ENCODE measurements at places on chromosomes 6 and 20.

DNA sequence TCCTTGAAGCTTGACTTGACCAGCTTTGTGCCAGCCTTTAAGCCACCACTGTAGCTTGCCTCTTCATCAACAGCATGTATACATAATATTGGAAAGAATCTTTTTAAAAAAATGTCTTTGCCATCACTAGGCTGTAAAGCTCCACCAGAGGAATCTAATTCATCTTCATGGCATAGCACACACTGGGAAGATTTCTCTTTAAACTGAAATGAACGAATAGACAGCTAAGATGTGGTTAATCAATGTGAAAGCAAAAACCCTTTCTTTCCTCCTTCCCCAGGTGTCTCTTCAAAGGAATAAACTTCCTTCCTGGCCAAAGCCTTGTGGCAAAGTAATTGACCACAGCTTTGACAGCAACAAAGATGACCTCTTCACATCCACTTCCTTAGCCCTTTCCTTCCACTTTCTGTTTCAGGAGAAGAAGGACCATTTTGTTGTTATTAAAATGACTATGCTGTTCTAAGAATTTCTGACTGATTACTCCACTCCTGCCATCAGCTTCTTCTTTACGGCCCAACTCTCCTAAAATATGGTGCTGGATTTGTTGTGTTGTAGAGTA is 428.7 kb upstream of the SOX4 start:
- peak; percentile 44 for DNase-seq

DNA sequence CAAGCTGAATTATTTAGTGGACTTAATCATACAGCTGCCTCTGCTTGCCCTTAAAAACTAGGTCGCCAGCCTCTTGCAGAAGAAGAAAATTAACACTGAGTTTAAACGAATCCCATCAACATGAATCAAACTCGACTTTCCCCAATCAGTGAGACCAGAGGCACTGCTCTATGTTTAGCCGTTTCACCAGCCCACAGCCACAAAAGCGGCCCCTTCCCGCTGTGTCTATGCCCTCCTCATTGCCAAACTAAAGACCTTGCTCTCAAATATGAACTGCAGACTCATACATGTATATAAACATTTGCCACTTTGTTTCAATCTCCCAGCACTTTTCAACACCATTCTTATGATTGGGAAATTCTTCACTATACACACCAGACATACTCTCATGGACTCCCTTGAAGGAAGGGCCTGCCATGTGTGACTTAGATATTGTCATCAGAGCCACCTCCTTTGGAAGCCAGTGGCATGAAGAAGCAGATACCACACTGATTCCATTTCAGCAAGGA is 105.8 kb upstream of the ADGRF1 start:
- DNase-seq: no peak

DNA sequence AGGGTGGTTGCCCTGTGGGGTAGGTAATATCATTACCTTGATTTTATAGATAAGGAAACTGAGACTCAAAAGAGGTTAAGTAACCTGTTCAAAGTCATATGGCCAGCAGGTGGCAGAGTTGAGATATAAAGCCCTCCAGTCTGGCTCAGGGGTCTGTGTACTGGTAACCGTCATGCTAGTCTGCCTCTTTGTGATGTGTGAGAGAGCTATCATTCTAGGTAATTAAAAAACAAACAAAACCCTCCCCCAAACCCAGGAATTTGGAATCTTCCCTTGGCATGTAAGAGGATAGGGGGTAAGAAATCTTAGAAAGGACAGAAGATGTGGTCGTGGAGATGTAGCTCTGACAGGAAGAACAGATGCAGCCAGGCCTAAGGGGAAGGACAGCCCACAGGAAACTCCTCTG is 206.0 kb downstream of the CDC5L start:
- DNase-seq: peak; percentile 72

DNA sequence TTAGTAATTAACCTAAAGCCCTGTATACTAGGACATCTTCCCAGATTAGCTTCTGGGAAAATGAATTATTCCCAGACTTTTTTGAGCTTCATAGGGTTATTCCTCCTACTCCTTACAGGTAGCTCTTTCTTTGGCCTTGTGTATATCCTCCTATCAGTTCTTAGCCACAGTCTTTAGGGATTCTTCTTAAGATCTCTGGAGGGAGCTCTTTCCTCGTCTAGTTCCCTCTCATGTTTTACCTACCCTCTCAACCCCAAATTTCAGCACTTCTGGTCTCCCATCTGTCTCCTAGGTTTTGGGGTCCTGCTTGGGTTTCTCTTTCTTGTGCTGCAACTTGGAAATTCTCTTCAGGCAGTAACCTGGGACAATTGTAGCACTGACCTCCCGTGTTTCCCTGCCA is 46.4 kb upstream of the SLC35B3 start:
- DNase-seq: no peak

GRCh38 chr6:52027699-52028098 is 59.7 kb downstream of the PKHD1 start:
- peak; percentile 26 for DNase-seq

GRCh38 chr6:13710552-13711323 is 897 bp downstream of the RANBP9 start:
- peak; percentile 64 for DNase-seq

DNA sequence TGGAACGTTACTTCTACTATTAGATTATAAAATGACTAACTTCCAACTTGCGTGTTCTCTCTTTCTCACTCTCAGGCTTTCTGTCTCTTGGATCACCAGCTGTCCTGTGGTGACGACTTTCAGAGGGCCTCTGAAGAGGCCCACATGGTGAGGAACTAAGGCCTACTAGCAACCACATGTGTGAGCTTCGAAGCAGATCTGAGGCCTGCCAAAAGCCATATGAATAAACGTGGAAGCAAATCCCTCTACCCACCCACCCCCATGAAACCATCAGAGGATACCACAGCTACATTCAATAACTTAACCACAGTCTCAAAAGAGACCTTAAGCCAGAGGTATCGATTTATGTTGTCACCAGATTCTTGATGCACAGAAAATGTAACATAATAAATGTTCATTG is 13.5 kb upstream of the BMP5 start:
- no peak for DNase-seq

GRCh38 chr20:20772497-20773085 is 60.1 kb upstream of the RALGAPA2 start:
- no peak for DNase-seq

- no peak for DNase-seq
Observed at GRCh38 chr6:44503471-44503870, 116.0 kb downstream of the CDC5L start.

- DNase-seq: no peak
Observed at GRCh38 chr6:4986999-4987398, 16.8 kb downstream of the RPP40 start.

DNA sequence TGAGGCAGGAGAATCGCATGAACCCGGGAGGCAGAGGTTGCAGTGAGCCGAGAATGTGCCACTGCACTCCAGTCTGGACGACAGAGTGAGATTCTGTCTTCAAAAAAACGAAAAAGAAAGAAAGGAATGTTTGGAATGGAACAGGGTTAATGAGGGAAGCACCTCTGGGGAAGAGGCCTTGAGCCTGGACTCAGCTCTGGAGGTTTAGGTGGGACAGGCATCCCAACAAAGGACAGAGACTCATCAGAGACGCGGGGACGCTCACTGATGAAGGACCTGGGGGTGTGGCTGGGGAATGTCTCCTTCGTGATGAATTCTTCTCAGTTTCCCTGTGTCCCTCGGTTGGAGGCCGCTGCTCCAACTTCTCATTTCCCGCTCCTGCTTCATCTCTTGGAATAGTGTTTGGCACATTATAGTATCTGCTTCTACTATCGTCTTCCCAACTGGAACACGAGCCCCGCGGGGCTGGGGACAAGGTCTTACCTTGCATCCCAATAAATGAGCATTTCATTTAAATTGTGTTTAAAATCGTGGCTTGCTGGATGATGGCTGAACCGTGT is 27.6 kb downstream of the KIF25 start:
- DNase-seq: no peak

DNA sequence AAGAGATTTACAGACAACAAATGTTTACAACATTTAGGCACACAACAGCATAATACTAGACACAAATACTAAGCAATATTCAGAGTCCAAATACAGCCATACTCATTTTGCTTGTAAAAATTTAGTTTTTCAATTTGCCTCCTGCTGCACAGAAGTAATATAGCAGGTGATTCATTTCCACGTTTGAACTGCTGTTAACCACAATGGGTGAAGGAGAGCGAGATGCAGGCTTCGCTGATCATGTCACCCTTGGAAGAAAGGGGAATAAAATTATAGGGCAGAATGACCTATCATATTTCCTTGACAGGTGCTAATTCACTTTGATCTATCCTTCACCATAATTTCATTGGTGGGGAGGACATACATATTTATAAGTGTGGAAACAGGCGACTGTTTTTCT is 643.8 kb upstream of the AGPAT4 start:
- peak; percentile 42 for DNase-seq

DNA sequence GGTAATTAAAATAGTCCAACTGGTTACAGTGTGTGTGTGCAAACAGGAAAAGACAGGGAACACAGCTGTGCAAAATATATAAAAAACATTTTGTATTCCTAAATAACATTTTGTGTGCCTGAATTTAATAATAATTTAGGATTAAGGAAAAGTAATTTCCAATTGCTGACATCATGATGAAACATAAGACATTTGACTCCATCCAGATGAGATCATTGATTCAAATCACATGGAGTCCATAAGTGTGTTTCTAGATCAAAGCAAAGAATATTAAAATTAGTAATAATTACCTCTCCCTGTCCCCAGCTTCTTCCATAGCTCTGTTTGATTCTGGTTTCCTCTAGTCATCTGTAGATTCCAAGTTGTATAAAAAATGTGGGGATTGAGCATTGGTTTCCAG is 64.6 kb upstream of the BTN3A2 start:
- DNase-seq: no peak

DNA sequence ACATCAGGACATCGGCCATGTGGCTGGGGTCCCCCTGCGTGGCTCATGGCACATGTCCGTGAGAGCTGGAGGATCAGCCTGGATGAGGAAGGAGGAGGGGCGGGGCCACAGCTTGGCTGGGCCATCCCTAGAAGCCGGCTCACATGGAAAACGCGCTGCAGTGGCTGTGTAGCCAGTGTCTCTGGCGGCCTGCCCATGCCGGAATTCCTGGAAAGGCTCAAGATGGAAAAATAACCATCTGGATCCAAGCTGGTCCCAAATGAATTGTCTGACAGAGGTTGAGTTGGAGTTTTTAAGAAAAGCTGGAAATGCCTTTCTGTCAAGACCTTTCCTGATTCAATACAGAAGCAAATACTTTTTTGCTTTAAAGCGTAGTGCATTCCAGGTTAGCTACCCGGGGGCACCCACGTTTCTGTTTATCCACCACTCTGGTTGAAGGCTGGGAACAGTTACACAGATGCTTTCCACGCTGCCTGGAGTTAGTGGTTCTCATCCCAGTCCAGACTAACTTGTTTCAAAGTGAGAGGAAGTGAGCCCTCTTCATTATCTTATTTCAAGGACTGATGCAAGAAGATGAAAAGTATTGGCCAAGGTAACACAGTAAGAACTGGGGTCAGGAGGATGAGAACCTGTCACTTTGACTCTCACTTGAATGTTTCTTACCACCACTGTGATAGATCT is 99.0 kb downstream of the GMPR start:
- no peak for DNase-seq

- DNase-seq: no peak
Observed at GRCh38 chr6:46933751-46934150, 12.0 kb upstream of the ADGRF5 start.

GRCh38 chr6:16196260-16196983 is 42.0 kb upstream of the GMPR start:
- no peak for DNase-seq

DNA sequence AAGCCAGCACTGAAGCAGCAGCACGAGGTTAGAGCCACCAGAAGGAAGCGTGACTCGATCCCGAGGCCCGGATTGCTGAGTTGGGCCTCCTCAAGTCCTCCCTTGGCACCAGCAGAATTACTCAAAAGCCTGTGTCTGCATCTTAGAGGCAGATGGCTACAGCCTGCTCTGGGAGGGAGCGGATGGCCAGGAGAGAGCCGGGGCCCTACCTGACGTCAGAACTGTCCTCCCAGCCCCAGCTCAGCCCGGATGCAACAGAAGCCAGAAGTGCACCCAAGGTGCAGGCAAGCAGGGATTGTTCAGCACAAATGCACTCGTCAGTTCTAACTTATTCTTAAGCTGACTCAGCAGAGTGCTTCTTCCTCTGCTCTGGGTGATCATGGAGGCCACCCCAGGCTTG is 155.5 kb upstream of the RPS6KA2 start:
- DNase-seq: no peak

- no peak for DNase-seq
Observed at GRCh38 chr6:18741741-18742140, 354.6 kb downstream of the RNF144B start.

GRCh38 chr20:13765868-13766416 is 18.8 kb downstream of the ESF1 start:
- no peak for DNase-seq

All from common myeloid progenitor, CD34-positive (primary cell).